ENCODE measurements at places on chromosomes 1 and 21.

GRCh38 chr1:109237512-109237911 lies 11.8 kb upstream of the CELSR2 start:
- no peak for DNase-seq

- DNase-seq, result no peak
These were observed 37.8 kb downstream of the C8B start for GRCh38 chr1:56927986-56928385.

GRCh38 chr1:63675420-63675931 lies 82.3 kb downstream of the PGM1 start:
- DNase-seq, result no peak

GRCh38 chr1:13766592-13767564 lies 66.9 kb downstream of the PRDM2 start:
- DNase-seq, result no peak

DNA sequence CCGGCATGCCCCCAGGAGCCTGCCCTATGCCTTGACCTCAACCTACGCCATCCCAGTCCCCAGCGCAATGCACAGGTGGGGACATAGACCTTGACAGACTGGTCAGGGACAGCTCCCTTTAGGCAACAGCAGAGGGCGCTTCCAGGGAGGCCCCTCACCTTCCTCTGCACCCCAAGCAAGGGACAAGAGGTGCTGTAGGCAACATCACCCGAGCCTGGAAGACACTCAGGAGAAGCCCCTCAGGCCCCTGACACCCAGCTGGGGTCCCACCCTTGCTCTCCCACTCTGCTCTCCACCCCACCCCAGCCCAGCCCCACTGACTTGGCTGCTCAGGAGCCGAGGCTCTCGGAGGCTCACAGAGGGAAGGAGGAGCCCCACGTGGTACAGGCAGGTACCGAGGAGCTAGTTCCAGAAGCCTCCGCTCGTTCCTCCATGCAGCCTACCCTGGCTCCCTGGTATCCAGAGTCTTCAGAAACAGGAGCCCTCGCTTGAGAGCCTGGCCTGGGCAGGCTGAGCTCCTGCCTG lies 2.4 kb upstream of the WNT3A start:
- no peak for DNase-seq

- DNase-seq, result no peak
These were observed 16.6 kb upstream of the CLCA4 start for GRCh38 chr1:86530211-86530845.

- no peak for DNase-seq
These were observed 38.0 kb downstream of the LAMC1 start for GRCh38 chr1:183061194-183061593.

Measured in aorta (tissue), 5 donors.